Progenitor cell of endocrine pancreas (in vitro differentiated cells): ENCODE measurements at places on chromosomes 3 and 15.

DNA sequence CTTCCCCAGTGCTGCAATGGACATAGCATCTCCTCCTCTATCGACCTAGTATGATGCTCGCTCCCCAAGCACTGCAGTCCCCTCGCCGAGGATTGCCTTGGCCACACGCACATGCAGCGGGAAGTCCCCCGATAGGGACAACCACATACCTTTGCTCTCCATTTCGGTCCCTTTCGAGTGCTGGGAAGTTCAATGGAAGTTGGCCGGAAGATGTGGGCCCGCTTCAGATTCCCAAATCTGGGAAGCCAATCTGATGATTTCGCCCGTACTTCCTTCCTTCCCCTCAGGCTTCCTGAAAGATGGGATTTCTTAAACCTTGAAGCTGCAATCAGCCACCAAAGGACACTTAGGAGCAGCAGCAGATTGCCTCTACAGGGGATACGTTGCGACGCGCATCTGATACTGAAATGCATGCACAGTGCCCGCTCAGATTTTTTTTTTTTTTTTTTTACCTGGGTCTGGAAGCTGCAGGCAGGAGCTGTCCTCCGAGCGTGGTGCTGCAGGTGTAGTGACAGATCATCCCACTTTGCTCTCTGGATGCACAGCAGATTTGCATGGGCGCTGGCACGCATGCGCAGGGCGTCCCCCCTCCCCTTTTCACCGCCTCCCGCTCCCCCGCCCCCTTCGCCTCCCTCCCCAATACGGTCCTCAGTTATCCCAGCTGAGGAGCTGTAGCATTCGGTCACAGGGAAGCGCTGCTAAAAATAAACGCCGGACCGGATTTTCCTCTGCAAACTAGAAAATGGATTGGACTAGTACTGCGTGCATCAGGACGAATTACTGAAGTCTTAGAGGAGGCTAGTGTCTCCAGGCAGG, at the start of gene FGF12:
FGF12 (minus strand) TSS at position 510 of the 816 bp plus-strand sequence.
- peak; percentile 86 for DNase-seq

DNA sequence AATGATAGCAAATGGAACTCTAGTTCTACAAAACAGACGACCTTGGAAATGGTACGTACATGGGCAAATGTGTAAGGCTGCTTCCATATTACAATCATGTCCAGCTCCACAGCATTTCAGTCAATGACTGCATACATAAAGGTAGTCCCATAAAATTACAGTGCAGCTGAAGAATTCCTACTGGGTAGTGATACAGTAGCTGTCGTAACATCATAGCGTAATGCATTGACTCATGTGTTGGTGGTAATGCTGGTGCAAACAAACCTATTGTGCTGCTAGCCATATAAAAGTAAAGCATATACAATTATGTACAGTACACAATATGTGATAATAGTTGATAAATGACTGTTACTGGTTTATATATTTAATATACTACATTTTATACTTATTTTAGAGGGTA, 18.5 kb downstream of the TTC23 start:
- no peak for DNase-seq

DNA sequence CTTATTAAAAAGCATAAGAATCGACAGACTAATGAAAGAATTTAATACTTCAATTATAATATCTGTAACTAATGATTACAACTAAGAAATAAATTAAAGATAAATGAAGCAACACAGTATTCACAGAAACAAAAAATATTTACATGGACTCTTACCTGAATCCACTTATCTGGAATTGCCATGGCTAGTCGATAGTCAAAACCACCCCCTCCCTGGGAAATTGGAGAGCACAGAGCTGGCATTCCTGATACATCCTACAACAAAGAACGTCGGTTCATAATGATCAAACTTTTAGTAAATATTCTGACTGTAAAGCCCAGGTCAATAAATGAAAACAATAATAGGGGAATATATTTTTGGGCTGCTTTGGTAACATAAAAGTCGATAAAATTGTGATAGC, 175.5 kb downstream of the GBE1 start:
- no peak for DNase-seq

GRCh38 chr3:102087236-102087635, 237.9 kb downstream of the NFKBIZ start:
- DNase-seq: no peak

DNA sequence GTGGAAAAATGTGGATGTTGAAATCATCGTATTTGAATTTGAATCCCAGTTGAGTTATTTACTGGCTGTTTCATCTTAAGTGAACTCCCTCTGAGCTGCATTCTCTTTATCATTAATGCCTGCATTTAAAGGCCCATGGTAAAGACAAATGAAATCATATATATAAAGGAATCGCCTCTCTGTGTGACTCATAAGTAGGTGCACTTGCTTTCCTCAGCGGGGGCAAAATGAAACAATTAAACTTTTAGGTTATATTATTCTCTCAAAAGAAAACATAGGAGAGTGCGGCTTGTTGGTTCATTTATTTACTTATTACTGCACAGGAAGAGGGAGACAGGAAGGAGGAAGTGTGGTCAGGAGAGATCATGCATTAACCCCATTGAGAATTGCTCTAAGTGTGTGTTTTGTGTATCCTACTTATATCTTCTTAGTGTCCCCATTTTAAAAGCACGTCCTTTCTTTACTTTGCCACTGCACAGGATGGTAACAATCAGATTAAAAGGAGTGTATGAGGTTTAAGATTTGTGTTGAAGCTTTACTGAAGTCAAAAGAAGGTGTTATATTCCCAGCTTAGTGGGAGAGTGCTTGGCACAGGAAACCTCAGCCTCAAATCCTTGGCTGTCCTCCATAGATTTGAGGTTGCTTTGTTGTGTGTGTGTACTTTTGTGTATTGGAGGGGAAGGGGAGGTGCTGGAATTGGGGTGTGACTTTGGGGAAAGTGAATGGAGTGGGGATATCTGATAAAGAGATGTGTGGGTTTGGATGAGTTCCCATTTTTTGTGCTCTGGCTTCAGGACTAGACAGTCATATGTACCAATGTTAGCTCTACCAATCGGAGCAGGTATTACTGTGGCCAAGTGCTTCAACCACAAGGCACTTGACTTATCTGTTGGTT, 595.8 kb upstream of the NR2F2 start:
- no peak for DNase-seq

DNA sequence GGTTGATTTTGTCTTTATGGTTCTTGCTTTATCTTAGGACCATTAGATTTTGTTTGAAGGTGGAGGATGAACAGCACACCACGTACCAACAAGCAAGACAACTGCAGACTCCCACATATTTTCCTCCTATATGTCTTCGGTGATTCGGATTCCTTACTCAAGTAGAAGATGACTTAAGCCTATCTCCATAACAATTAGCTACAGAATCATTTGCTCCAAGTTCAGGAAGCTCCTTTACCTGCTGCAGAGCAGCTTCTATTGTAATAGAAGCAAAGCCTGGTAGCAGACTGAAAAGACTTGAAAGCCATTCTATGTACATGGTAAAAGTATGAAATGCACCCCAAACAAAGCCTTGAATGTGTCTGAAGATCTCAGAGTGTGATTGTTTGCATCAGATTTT, 229.0 kb downstream of the SOX2 start:
- no peak for DNase-seq

- no peak for DNase-seq
Measured at GRCh38 chr3:113614402-113614801, 82.0 kb downstream of the USF3 start.

DNA sequence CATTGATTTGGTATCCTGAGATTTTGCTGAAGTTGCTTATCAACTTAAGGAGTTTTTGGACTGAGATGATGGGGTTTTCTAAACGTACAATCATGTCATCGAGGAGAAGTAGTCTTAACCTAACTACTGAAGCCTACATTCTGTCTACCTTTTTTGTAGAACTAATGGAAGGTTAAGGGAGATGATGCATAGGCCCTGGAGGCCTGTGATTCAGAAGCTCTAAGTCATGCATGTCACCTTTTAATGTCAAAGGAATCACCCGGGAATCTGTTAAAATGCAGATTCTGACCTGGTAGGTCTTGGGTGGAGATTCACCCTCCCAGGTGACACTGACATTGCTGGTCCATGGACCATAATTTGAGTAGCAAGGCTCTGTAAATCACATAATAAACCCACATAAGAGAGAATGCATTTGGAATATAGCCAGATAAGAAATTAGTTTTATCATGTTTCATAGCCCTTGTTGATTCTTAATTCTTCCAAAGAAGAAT, 64.9 kb downstream of the GHSR start:
- no peak for DNase-seq

DNA sequence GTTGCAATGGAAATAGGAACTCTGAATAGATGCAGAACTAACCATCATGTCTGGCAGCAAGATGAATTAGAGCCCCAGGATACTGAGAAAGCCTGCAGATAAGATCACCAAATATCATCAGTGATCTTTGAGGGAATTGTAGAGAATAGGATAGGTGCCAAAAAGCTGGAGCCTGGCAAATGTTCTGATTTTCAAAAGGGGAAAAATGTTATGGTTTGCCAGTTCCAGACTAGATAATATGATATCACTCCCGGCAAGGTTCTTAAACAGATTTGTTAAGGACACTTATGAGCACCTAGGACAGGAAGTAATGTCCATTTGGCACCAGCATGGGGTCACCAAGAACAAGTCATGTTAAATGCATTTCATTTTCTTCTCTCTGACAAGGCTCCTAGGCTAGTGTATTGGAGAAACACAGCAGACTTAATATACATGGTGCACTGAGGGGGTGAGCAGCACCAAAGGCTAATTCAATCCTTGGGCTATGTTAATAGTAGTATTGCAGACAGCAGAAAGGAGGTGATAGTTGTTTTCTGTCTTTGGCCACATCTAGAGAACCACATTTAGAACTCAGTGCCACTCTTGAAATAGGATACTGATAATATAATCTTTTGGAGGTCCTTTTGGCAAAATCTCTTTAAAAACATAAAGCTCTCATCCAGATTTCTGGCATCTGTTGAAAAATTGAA, 4.8 kb downstream of the SRGAP3 start:
- no peak for DNase-seq

GRCh38 chr15:60758961-60759729, 280.2 kb upstream of the ICE2 start:
- no peak for DNase-seq

- no peak for DNase-seq
Measured at GRCh38 chr3:161552984-161553560, 56.5 kb downstream of the OTOL1 start.

- no peak for DNase-seq
Measured at GRCh38 chr15:50871832-50872231, 36.7 kb upstream of the AP4E1 start.

DNA sequence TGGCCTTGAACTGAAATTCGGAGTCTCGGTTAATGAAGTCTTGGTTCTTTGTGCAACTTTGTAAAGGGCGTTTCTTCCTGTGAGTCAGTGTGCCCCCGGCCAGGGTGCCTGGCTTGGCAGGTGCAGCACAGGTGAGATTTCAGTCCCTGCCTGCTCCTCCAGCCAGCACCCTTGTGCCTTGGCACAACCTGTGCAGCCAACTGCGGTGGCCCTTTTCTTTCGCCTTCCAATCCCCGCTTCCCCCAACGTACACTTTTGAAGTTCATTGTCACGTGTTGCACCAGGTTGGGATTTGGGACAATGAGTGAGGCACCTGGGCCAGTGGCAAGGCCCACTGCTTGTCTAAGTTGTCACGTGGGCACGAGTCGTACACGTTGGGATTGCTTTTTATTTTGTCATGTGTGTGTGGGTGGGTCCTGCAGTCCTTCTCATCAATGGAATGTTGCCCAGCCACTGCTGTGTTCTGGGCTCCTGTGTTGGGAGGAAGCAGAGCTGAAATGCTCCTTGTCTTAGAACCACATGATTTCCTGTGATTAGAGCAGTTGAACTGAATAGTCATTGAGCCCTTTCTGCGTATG, 242.9 kb upstream of the BHLHE40 start:
- no peak for DNase-seq

GRCh38 chr3:151346292-151346691, 16.9 kb upstream of the P2RY13 start:
- DNase-seq: no peak

- DNase-seq: no peak
Measured at GRCh38 chr3:20747741-20748140, 561.7 kb upstream of the SGO1 start.

DNA sequence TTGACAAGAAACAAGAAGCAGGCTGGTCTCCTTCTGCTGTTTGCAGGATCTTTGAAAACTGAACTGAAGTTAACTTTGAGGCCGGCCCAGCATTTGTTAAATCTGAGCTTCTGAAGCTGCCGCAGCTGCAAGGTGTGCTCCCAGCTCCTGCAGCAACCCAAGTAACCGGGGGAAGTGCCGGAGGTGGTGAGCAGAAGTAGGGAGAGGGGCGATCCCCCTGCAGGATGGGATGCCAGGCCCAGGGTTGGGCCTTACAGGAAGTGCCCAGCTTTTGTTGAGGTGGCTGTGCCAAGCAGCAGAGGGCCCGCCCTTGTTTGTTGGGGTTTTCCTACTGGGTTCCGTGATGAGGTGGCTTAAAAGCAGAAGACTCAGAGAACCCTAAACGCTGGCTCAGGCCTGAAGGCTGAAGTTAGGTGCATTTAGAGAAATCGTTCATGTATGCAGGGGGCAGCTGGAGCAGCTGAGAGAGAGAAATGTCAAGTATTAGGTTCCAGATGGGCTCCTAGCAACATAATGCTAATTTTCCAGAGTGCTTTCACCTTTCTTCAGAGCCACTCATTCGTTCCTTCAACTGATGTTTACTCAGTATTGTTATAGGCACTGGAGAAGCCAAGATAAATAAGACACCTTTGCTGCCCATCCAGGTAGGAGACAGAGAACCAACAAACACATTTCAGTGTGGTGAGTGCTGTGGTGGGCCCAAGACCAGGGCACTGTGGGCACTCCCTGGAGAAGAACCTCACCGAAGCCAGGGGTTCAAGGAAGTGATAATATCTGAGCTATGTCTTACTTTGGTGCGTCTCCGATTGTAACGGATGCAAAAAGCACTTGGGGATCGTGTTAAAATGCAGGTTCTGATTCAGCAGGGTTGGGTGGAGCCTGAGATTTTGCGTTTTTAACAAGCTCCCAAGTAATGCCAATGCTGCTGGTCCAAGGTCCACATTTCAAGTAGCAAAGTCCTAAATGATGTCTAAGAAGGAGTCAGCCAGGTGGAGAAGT, 42.2 kb upstream of the PLCL2 start:
- no peak for DNase-seq

DNA sequence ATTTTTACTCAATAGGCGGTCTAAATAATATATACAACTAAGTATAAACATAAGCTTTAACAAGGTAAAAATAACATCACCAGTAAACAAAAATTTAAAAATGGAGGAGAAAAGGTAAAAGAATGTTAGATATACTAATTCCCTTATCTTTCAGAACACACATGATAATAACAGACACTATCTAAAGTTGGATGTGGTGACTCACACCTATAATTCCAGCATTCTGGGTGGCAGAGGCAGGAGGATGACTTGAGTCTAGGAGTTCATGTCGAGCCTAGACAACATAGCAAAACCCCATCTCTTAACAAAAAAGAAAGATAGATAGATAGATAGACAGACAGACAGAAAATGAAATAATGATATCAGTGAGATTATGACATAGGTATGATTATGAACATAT, 85.1 kb downstream of the STAG1 start:
- DNase-seq: no peak

DNA sequence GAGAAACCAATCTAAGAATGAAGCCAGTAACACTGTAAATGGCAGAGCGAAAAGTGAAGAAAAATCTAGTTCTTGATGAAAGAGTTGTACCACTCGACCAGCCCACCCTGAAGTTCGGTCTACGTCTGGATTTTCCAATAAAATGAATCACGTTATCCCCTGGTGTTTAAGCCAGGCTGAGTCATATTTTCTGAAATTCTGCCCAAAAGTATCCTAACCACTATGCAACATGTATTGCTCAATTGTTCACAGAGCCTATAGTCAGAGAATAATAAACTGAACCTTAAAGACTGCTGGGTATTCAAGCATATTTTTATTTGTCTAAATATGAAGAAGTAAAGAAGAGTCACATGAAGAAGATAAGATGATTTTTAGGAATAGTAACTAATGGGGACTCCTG, 245.7 kb downstream of the FGF12 start:
- no peak for DNase-seq

- no peak for DNase-seq
Measured at GRCh38 chr3:4866866-4867265, 112.4 kb upstream of the BHLHE40 start.
